Stimulated activated naive CD8-positive, alpha-beta T cell treated with anti-CD3 and anti-CD28 coated beads, Interleukin-15, amount 100 ng/mL, for 72 hours (primary cell): ENCODE measurements at places on chromosomes 2 and 18.

- DNase-seq: no peak
Observed at GRCh38 chr2:204127238-204127637, 190.7 kb downstream of the ICOS start.

GRCh38 chr2:39779341-39779851 lies 338 bp upstream of the THUMPD2 start:
- DNase-seq: no peak

DNA sequence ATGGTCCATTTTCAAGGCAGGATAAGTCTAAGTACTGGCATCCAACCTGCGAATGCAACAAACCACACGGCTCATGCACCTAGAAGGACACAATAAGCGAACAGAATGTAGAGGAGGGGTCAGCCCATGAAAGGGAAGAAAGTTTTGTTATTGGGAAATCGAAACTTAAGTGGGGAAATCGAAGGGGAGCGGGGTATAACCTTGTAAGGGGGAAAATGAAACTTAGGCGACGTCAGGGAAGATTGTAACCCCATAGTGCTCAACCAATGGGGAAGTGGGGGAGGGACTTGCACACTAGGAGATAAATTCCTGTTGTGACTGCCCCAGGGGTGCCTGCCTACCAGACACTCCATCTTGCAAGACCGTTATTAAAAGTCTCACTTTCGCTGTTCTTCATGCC lies 15.6 kb upstream of the OTOF start:
- DNase-seq: no peak

- DNase-seq: no peak
Observed at GRCh38 chr2:147353072-147353381, 491.8 kb upstream of the ACVR2A start.

DNA sequence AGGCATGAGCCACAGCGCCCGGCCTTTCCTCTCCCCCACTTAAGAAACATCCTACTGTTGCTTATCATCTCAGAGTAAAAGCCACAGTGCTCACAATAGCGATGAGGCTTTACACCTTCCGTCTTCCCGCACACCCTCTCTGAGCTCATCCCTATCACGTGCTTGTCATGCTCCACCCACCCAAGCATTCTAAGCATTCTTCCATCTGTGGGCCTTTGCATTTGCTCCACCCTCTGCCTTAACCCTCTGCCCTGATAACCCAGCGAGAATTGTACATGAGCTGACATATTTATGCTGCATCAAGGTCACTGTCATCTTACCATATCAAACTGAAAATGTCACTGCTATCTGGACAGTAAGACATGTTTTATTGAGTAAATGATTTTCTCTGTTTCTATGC lies 22.6 kb downstream of the FOXI3 start:
- no peak for DNase-seq

GRCh38 chr2:177753682-177754491 lies 318.7 kb downstream of the PDE11A start:
- DNase-seq: no peak

DNA sequence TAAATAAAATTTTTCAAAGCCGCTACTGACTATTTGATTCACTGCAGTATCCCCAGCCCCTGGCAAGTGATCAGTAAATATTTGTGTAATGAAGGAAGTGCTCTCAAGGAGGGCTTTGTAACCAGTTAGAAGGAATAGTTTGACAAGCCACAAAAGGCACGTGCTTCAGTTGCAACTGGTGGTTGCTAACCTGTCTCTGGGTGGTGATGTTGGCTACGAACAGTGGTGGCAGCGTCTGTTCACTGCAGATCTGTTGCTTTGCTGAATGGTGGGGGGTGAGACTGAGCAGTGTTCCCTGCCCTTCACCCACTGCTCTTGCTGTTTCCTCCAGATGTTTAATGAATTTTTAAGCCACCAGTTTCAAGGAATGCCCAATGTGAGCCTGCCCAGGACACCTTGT lies 73.9 kb upstream of the SIX2 start:
- DNase-seq: no peak

- no peak for DNase-seq
Observed at GRCh38 chr2:74806920-74807319, 27.0 kb upstream of the HK2 start.

GRCh38 chr18:45851161-45851925 lies 25.9 kb downstream of the SIGLEC15 start:
- no peak for DNase-seq

DNA sequence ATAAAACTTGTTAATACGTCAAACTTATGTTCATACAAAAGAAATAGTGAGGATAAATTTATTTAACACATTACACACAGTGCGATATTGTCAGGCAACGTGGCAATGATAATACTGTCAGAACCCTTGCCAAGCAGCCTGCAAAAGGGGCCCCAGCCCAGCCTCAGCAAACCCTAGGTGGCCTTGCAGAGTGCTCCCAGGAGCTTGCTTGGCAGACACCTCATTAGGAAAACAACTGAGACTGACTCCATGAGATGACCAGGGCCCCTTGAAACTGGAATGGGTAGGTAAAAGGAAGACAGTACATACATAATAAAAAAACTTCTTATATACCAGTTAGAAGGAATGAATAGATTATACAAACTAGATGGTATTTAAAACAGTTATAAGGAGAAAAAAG lies 136.6 kb upstream of the EPC2 start:
- DNase-seq: no peak

DNA sequence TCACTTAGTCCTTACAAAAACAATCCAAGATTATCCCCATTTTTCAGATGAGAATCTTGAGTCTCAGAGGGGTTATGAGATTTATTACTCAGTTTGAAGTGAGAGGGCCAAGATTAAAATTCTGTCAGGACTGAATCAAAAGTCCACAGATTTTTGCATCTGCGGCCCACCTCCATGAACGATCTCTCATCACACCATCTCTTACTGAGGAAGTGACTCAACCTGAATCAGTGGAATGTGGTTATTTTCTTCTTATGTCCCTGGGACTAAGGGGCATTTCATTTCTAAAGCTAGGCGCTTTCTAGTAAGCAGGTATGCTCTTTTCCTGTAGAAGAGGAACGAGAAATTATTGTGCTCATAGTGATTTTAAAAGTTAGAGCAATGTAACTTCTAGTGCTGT lies 360.3 kb upstream of the SPHKAP start:
- no peak for DNase-seq

- peak; percentile 17 for DNase-seq
Observed at GRCh38 chr2:218218268-218219185, 1.5 kb downstream of the ARPC2 start.
